ENCODE measurements at places on chromosomes 3 and 15. TPM values are rescaled to one million over a fixed set of nuclear protein-coding genes. Genes with fewer than 3 reads are reported as not detected.
A peak's percentile ranks its signal among the peaks of the same experiment; 100 is the strongest.

Gene CLSTN2
- total RNA-seq, result 0.22 TPM

Gene BNIP2
- 69.9 TPM for total RNA-seq

- DNase-seq, result no peak
Observed at GRCh38 chr3:188950832-188951489, 220.8 kb upstream of the TPRG1 start.

- DNase-seq, result no peak
Observed at GRCh38 chr15:99148851-99149276, 44.0 kb downstream of the SYNM start.

DNA sequence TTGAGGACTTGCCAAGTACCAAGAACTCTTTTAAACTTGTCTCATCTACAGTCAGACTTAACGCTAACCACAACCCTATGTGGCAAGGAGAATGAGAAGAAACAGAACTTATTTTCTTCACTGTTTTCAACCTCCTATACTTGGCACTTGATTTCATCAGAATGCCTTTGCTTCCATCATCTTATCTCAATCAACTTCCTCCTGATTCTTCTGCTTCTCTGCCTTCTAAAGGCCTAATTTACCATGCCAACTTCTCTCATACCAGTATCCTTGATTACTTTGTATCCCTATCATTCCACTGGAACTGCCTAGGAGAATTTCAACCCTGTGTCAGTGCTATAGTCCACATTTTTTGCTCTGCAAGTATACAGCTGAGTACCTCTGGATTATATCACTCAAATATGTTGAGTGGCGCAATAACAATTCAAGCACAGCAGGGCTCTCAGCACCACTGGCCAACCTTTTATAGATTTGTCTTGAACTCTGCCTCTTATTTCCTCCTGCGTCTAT is 413.6 kb downstream of the ROBO1 start:
- no peak for DNase-seq

- peak; percentile 77 for DNase-seq
Observed at GRCh38 chr3:134650431-134651346, at the start of gene KY. Gene KY (minus strand): TSS chr3:134651022. CDS start chr3:134650960, 62 bp downstream.

- peak; percentile 57 for DNase-seq
Observed at GRCh38 chr15:101491734-101492640, 2.5 kb upstream of the PCSK6 start.

GRCh38 chr15:55218056-55218455 is 21.3 kb upstream of the RSL24D1 start:
- no peak for DNase-seq

- no peak for DNase-seq
Observed at GRCh38 chr3:99537416-99537815, 101.0 kb upstream of the COL8A1 start.

Gene CLDN11
- total RNA-seq, result 1.6 TPM

DNA sequence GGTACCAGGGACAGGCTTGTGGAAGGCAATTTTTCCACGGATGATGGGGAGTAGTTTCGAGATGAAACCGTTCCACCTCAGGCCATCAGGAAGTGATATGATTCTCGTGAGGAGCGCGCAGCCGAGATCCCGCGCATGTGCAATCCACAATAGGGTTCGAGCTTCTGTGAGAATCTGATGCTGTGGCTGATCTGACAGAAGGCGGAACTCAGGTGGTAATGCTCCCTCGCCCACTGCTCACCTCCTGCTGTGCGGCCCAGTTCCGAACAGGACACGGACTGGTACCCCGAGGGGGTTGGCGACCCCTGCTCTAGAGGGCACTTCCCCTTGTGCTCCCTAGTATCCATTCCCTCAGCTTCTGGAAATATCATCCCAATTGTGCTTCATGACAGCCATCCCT is 99.9 kb downstream of the PLD1 start:
- DNase-seq, result no peak

Gene ALDH1A3
- total RNA-seq, result 0.80 TPM

GRCh38 chr3:67302489-67302888 is 304.4 kb downstream of the KBTBD8 start:
- DNase-seq, result no peak

DNA sequence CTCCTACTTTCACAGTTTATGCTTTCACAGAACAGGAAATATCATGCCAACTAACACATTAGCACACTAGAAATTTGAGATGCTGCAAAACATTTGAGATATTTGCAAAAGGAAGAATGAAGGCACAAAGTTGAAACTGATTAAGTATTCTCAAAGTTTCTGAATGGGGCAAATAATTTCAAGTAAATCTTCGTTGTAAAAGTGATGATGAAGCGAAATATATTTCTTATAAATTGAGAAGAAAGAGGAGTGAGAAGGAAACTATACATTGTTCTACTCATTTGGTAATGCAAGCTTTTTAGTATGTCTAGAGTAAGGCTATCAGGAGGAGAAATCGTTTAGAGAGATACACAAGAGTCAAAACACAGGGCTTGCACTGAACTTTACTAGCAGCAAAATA is 24.3 kb upstream of the LSAMP start:
- no peak for DNase-seq

Gene GATA2
- 0.09 TPM for total RNA-seq

Gene ECT2
- 267 TPM for total RNA-seq

DNA sequence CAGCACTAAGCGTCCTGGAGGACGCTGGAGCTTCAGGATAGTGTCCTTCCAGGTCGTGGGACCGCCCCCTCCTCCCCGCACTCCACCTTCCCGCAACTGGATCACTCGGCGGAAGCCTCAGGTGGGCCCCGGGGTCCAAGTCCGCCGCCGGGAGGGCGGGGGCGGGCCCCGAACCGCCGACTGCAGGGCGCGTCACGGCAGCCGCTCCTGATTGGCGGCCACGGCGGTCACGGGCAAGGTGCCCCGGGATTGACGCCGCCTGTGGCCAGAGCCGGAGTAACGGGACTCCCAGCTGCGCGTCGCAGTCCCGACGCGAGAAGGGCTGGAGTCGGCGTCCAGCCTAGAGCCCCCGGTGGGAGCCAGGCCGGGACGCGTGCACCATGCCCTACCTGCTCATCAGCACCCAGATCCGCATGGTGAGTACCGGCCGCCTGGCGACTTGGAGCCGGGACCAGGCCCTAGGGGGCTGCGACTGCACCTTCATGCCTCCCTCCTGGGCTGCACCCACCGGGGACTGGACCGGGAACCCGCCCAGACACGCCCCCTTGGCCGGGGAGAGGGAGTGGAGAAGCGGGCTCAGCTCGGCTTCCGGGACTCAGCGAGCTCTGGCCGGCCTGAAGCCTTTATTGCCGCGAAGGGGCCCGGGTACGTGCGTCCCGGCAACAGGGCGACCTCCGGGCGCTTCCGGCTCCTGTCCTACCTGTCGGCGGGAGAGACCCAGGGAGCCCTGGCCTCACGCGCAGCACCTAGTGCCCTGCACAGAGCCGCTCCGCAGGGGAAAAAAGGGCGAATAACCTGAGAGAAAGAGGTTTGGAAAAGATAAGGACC is at the start of gene GCHFR:
Gene GCHFR, plus strand, starts transcription at position 268 of the 828 bp plus-strand sequence. Its CDS starts 113 bp downstream, at position 381.
- peak; percentile 74 for DNase-seq

Gene SYNPR
- 0.59 TPM for total RNA-seq

Gene MRPL3
- 148 TPM for total RNA-seq

Gene AADAC
- total RNA-seq, result not detected

DNA sequence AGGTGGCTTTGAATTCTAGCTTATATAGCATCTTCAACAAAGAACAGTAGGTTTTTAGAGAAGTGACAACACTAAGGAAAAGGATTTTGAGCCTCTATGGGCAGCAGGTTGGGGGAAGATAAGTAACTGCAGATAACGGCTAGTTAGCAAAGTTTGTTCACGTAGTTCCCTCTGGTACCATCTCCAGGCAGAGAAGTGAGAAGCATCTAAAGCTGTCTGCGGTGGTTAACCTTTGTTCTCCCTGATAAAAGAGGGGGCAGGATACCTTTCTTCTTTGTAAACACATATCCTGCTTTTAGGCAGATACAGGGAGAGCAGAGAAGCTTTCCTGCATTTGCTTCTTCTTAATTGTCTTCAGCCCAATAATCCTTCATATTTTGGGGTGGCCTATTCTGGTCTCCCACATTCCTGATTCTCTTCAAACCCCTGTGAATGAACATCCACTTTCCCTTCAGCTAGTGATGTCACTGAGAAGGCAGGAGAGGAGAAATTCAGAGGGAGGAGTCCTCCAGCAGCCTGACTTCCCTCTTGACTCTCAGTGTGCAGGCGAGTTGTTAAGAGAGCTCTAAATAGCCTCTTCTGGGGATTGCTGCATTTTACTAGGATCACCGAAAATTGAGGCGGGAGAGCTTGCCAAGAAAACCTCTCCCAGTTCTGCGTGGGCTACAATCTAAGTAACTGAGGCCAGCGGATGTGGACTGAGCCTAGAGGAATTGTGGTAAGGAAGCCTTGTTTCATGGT is 393.7 kb upstream of the C2CD4B start:
- DNase-seq, result peak; percentile 8

- DNase-seq, result no peak
Observed at GRCh38 chr3:106860182-106860581, 517.1 kb upstream of the CCDC54 start.

DNA sequence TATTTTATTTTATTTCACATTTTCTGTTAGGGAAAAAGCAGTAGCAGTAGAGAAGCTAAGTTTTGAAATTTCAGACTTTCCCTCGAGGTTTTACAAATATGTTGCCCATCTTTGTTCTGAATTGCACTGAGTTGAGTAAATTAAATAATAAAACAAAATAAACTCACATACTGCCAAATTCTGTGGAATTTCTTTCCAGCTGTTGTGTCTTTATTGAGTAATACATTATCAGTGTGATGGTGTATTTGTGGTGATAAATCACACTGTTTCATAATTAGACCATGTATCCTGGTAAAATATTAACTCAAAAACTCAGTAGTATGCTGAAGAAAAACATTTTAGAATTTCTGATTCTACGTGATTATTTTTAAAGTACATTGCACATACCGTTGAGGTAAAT is 592.1 kb downstream of the SI start:
- no peak for DNase-seq

DNA sequence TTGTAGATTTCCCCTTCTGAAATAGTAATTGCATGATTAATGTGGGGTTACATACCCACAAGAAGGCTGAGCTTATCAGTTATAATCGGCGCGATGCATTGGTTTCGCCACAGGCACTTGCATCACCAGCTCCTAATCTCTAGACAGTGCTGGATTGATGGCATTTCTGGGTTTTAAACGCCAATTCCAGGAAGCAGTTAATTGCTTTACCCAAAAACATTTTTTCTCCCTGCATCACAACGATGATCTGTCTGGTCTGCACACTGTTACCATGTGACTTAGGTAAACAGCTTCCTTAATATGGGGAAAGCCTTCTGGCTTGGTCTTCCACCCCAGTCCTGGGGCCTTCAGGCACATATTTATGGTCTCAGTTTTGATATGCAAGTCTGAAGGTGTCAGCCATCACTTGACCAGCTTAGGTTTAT is 70.0 kb upstream of the HEG1 start:
- DNase-seq, result no peak

DNA sequence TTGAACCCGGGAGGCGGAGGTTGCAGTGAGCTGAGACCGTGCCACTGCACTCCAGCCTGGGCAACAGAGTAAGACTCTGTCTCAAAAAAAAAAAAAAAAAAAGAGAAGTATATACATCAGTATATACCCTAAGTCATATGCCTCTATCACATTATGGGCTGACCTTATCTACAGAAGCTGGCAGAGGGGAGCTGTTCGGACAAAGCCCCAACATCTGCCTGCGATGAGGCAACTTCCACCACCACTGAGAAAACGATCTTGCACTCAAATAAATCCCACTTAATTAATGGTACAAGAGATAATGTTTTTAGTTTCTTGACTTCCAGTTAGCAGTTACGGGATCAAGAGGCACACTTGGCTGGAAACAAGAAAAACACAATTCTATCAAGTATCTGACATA is 2.2 kb downstream of the GLT8D1 start:
- no peak for DNase-seq

DNA sequence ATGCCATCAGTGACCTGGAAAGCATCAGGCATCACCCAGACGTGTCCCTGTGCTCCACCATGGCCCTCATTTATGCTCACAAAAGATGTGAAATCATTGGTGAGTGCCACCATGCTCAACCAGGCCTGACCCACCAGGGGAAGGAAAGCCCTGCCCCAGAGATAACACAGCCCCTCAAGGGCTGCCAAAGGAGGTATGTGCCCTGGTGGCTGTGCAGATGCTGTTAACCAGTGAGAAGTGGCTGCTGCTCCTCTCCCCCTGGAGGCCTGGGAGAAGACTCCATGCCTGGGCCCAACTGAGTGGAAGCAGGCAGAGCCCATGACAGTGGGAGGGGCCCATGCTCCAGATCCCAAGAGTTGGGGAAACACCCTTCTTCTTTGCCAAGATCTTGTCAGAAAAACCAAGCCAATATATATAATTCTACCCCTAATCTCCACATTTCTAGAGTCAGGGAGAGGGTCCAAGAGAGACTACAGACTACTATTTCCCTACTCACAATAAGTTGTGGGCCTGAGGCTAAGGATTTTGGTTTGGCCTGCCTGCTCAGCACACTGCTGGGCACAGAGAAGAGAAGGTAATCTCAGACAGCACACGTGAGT is 2.7 kb downstream of the TTC21A start:
- DNase-seq, result no peak

DNA sequence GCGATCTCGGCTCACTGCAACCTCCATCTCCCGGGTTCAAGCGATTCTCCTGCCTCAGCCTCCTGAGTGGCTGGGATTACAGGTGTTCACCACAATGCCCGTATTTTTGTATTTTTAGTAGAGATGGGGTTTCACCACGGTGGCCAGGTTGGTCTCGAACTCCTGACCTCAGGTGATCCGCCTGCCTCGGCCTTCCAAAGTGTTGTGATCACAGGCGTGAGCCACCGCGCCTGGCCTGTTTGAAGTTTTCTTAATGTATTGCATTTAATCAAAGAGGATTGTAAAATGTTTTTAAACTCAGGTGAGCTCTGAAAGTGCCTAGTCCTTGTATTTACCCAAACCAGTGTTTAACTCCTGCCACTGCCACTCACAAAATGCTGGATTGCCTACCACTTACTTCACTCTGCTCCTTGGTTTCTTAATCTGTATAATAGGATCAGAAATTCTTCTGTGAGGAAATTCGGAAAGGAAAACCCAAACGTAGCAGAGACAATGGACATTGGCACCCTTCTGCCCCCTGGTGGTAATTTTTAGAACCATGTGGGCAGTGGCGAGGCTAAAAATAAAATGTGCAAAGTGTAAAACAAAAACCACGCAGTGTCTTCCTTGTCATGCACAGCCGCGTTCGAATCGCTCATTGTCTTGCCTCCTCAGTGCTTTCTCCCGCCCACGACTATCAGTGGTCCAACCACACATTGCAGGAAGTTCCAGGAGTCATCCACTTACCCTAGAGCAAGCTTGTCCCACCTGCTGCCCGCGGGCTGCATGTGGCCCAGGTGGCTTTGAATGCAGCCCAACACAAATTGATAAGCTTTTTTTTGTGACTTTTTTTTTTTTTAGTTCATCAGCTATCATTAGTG is 27.3 kb downstream of the CEP19 start:
- DNase-seq, result peak; percentile 70

Gene PPIP5K1
- total RNA-seq, result 35.6 TPM

- no peak for DNase-seq
Observed at GRCh38 chr3:106794442-106794841, 582.8 kb upstream of the CCDC54 start.

Gene TRIM71
- total RNA-seq, result 106 TPM

DNA sequence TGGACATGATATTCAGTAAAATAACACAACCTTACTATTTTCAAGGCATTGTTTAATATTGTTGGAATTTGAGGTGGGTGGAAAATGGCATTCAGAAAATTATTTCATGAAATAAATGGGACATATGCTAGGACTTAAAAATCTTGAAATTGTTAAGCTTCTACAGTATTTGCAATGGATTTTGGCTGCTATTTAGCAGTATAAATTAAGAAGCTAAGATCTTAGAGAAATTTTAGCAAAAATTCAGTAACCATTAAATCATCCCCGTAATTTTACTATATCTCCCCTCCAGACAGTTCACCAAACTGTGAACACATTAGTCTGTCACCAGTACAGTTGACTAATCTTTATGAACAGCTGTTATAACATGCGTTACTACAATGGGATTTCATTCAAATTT is 8.2 kb downstream of the DIPK2A start:
- DNase-seq, result no peak

Measured in neural progenitor cell (in vitro differentiated cells).